NCI-H774 (cell line): ENCODE measurements at places on chromosomes 16 and 17.

DNA sequence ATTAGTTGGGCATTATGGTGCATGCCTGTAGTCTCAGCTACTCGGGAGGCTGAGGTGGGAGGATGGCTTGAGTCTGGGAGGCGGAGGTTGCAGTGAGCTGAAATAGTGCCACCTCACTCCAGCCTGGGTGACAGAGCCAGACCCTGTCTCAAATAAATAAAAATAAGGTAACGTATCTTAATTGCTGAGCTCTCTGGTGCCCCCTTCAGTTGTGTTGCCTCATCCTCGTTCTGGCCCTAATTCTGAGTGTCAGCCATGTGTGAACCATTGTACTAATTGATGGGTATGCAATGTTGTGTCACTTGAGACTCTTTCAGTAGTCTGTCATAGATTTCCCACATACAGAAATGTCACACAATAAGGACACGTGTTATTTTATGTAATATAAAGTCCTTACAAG lies 363.1 kb upstream of the RBFOX1 start:
- no peak for DNase-seq

DNA sequence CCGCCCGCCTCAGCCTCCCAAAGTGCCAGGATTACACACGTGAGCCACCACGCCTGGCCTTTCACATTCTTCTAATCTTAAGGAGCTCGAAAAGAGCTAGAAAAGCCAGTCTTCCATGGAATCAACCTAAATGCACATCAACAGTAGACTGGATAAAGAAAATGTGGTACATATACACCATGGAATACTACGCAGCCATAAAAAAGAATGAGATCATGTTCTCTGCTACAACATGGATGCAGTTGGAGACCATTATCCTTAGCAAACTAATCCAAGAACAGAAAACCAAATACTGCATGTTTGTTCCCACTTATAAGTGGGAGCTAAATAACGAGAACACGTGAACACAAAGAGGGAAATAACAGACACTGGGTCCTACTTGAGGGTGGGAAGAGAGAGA lies 3.1 kb downstream of the CTC1 start:
- no peak for DNase-seq

DNA sequence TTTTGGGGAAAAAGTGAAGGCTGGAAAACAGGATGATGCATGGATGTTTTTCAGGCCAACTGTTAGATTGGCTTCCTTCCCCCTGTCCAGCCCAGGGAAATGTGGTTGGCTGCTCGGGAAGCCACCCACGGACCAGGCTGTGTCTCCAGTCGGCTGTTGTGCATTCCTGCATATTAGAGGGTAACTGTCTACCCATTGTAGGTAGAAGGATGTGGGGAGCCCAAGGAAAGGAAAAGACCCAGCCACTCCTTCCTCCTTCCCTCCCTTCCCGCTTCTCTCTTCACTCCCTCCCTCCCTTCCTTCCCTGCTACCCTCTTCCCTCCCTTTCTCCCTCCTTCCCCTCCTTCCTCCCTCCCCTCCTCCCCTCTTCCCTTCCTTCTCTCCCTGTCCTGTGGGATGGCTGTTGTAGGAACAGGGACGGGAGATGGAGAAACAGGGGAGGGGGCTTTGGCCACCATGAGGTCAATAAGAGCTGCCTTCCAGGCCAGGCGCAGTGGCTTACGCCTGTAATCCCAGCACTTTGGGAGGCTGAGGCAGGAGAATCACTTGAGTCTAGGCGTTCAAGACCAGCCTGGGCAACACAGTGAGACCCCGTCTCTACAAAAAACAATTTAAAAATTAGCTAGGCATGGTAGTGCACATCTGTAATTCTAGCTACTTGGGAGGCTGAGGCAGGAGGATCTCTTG lies 16.9 kb downstream of the SYT17 start:
- no peak for DNase-seq

- DNase-seq = no peak
Measured at GRCh38 chr16:4913774-4914525, 23.0 kb downstream of the PPL start.

- no peak for DNase-seq
Measured at GRCh38 chr17:49687878-49688491, 10.1 kb upstream of the SPOP start.

GRCh38 chr16:24869033-24869432 lies 23.3 kb downstream of the SLC5A11 start:
- DNase-seq = no peak

DNA sequence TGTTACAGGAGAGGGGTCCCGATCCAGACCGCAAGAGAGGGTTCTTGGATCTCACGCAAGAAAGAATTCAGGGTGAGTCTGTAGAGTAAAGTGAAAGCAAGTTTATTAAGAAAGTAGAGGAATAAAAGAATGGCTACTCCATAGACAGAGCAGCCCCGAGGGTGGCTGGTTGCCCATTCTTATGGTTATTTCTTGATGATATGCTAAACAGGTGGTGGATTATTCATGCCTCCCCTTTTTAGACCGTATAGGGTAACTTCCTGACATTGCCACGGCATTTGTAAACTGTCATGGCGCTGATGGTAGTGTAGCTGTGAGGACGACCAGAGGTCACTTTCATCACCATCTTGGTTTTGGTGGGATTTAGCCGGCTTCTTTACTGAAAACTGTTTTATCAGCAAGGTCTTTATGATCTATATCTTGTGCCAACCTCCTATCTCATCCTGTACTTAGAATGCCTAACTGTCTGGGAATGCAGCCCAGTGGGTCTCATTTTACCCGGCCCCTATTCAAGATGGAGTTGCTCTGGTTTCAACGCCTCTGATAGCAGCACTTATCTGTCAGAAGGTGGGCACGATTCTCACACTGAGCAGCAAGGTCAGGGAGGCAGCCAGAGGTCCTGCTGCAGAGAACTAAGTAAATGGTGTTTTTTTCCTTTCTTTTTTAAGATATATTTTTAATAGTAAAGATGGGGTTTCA lies 26.5 kb upstream of the XYLT2 start:
- no peak for DNase-seq

- no peak for DNase-seq
Measured at GRCh38 chr17:6706996-6707395, 6.2 kb downstream of the SLC13A5 start.

DNA sequence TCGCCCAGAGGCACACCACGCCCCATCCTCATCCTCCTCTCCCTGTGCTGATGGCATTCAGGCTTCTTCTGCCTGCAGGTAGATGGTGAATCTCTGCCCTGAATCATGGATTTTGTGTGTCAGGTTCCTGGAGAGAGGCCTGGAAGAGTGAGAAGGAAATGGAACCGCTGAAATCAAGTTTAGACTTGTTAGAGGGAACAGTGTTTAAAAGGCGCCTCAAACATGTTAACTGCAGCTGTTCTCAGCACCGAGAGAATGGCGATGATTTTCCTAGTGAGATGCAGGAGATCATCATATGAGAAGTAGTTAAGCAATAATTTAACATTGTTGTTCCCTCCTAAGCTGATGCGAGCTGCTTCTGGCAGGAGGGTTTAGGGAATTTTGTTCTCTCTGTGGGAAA lies 744.4 kb upstream of the EEF2KMT start:
- DNase-seq = no peak

DNA sequence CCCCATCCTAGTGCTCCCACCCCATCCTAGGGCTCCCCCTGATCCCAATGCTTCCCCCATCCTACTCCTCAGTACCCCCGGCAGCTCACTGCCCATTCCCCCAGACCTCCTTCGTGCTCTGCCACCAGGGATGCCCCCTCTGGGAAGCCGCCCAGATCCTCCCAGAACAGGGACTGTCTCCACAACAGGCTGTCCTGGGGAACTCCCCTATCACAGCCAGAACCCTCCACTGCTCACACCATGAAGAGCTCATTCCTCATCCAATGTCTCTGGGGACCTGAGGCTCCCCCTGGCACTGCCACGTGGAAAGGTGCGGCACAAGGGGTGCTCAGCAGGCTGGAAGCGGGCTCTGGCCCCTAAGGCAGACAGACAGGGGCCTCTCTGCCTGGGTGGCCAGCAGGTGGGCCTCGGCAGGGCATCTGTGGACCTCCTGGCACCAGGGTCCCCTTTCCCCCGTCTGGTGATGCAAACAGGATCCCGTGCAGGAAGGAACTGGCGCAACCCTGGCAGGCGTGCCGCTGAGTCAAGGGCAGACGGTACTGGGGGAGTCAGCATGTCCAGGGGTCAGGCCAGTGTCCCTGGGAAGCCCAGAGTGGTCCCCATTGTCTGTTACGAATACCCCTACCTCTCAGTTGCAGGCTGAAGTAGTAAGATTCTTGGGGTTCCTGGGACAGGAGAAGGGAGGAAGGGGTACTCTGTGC lies 14.8 kb upstream of the PVALEF start:
- no peak for DNase-seq

DNA sequence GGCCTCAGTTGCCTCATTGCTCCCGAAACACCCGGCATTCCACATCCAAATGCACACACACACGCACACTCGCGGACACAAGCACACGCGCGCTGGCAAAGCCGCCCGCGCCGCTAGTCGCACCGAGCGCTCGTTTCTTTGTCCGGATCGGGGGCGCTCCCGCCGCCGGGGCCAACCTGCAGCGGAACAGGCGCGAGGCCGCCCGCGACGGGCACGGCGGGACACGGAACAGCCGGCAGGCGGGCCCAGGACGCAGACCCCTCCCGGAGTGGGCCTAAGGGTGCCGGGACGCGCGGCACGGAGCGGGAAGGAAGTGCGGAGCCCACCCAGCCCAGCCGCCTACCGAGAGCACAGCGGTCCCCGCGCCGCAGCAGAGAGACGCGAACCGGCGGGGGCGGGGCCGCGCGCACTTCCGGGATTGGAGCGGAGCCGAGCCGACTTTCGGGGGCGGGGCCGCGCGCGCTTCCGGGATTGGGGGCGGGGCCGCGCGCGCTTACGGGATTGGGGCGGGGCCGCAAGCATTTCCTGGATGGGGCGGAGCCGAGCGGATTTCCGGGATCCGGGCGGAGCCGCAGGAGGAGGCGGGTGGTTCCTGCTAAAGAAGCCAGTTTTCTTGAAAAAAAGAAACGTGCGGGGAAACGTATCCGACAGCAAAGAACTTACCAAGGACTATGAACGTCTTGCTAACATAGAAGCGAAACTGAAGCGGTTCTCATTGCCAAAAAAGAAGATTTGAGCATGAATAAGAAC lies at the start of gene CYBC1:
TSS of gene CYBC1 (minus strand) at position 396 of the 750 bp plus-strand sequence. CDS start 1,498 bp downstream, outside the sequence.
- peak; percentile 97 for DNase-seq

DNA sequence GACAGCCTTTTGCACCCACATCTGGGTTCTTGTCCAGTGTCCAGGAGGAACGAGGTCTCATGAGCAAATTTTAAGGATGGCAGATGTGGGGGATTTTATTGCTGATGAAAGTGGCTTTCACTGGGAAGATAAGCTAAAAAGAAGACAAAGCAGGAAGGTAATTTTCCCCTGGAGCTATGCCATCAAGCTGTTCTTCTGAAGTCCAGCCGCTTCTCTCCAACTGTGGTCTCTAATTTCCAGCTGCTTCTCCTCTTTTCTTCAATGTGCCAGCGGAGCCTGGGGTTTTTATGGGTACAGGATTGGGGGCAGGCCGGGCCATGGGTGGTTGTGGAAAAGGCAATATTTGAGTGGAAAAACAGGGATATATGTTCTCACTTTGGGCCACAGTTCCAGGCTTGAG lies 430.8 kb downstream of the WWOX start:
- no peak for DNase-seq

DNA sequence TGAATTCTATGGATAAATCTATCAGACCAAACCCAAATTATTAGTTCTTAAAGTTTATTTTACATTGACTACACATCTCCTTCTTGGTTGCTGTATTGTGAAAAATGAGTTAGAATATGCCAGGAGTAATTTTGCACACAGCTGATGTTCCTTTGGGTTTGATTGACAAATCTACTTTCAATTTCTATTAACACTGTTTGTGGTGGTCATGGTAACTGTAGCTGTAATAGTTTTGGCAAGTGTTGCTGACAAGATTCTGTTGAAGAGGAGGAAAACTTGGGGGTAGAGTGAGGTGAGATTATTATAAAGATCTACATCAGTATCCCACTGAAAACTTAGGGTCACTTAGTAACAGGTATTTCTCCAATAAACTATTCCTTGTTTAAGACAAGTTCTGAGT lies 30.3 kb downstream of the MRTFB start:
- no peak for DNase-seq

- DNase-seq = no peak
Measured at GRCh38 chr17:68832109-68832802, 122.9 kb downstream of the ABCA8 start.

DNA sequence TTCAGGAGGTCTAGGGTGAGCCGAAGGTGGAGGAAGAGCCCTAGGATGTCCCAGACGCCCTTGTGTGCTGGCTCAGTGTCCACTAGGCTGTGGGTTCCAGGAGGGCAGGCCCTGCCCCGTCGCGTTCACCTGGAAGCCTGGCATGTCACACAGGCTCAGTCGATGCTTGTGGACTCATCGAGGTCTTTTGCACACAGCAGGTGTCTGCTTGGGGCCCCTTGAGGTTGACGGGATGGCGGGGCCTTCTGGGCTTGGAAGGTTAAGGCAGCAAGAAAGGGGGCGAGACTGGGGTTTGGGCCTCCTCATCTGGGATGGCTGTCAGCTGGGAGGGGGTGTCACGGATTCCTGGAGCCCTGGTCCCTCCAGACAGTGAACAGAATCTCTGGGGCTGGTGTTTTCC lies 1.9 kb downstream of the RAP1GAP2 start:
- no peak for DNase-seq

- no peak for DNase-seq
Measured at GRCh38 chr16:29984137-29984763, 10.6 kb downstream of the TAOK2 start.

DNA sequence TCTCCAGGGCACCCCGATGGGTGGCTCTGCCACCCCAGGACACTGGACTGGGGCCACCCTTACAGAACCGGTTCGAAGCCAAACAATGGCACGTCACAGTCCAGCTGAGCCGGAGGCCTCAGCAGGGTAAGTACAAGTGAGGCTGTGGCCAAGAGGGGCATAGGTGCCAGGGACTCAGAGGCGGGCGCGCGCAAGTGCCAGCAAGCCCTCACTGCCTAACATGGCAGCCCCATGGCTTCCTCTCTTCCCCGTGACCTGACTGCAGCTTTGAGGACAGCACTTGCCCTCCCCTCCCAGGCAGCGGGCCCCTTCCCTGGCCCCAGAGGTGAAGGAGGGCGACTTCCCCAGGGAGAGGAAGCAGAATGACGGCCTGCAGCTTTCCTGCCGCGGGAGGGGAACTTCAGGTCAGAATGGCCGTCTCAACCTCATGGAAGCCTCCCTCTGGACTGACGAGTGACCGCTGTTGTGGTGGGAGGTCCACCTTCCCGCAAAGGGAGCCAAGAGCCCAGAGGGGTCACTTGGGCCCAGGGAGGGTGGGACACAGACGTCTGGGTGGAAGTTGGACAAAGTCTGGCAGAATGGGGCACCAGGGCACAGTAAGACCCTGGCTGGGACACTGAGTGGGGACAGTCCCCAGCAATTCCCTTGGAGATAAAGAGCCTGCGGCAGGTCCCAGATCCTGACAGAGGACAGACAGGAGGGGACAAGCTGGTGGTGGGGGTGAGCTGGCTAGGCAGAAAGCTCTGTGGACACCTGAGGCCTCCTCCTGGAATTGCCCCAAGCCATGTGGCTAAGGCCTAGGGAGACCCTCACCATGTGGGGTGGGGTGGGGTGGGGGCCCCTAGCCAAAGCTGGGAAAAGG lies 52.1 kb upstream of the TOB1 start:
- DNase-seq = no peak
